CD4-positive, alpha-beta T cell (primary cell): ENCODE measurements at places on chromosomes 6 and 20. TPM values are rescaled to one million over a fixed set of nuclear protein-coding genes. Genes with fewer than 3 reads are reported as not detected.
A peak's percentile ranks its signal among the peaks of the same experiment; 100 is the strongest.

Gene HS3ST5
- not detected for total RNA-seq

Gene NRN1
- not detected for total RNA-seq

Gene PKHD1
- 0.03 TPM for total RNA-seq

Gene TNFRSF6B
- 2.5 TPM for total RNA-seq

Gene IBTK
- 11.2 TPM for total RNA-seq

Gene RIPOR2
- total RNA-seq, result 123 TPM

Gene COL9A3
- not detected for total RNA-seq

Gene WFDC2
- not detected for total RNA-seq

Gene SPDEF
- 0.17 TPM for total RNA-seq

Gene TMEM244
- not detected for total RNA-seq

Gene HRH3
- total RNA-seq, result not detected

Gene SLC16A10
- total RNA-seq, result 13.4 TPM

DNA sequence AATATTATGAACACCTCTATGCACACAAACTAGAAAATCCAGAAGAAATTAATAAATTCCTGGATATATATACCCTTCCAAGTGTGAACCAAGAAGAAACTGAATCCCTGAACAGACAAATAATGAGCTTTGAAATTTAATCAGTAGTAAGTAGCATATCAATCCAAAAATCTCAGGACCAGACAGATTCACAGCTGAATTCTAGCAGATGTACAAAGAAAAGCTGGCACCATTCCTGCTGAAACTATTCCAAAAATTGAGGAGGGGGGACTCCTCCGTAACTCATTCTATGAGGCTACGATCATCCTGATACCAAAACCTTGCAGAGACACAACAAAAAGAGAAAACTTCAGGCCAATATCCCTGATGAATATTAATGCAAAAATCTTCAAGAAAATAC is 67.0 kb upstream of the PDE7B start:
- H3K27ac ChIP-seq, result no peak overlapping the region
- no peak for DNase-seq
- H3K27me3 ChIP-seq, result no peaks in the 10 kb centered on the region
- H3K36me3 ChIP-seq, result no peaks in the 10 kb centered on the region
- no peak overlapping the region for H3K4me3 ChIP-seq

DNA sequence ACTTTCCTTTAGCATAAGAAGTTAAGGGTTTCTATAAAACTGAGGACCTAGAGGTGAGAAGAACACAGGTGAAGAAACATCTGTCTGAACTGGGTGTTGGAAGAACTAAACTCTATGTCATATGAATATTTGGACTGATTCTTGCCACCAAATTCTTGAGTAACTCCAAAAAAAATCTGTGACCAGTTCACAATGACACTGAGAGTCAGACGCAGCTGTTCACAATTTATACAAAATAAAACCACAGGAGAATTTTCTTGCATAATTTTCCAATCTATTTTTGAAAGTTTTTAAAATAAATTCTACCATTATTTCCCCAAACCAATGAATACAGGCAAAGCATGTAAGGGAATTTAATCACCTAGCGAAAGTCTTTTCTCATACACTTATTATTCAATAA is 148.1 kb upstream of the TCF21 start:
- H3K27ac ChIP-seq, result no peak overlapping the region
- no peak for DNase-seq
- H3K4me1 ChIP-seq, result no peaks in the 10 kb centered on the region
- no peaks in the 10 kb centered on the region for H3K36me3 ChIP-seq
- H3K27me3 ChIP-seq, result no peaks in the 10 kb centered on the region
- H3K4me3 ChIP-seq, result no peak overlapping the region

GRCh38 chr6:141251286-141251685 is 881.4 kb upstream of the GJE1 start:
- DNase-seq, result no peak
- H3K36me3 ChIP-seq, result no peaks in the 10 kb centered on the region
- H3K4me3 ChIP-seq, result no peak overlapping the region
- H3K27me3 ChIP-seq, result no peaks in the 10 kb centered on the region

DNA sequence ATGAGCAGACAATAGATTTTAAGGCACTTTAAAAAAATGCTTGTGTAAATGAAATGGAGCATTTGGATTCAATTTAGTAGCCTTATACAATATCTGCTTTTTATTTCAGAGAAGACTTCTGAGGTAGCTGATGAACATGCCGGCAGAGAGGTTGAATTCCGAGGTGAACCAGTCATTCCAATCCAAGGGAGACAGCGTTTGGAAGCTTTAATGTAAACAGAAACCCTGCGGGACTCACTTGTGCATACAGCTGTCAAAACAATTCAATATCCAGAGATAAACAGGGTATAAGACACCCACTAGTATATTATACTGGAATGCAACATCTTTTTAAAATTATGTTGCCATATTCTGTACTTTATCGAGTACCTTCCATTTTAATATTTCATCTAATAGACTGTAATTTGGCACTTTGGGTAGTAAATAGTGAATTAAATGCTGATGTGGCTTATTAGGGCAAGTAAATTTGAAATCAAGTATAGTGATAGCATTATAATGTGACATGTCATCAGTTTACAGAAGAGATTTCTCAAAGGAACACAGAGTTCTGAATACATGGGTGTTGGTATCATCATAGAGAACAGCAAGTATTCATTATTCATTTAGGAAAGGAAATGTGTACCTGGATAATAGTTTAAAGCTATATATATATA is 347.7 kb downstream of the PRKN start:
- no peak overlapping the region for H3K27ac ChIP-seq
- no peak for DNase-seq
- no peaks in the 10 kb centered on the region for H3K36me3 ChIP-seq
- H3K27me3 ChIP-seq, result no peaks in the 10 kb centered on the region

GRCh38 chr6:28816909-28817807 is 106.6 kb downstream of the TRIM27 start:
- no peak for DNase-seq
- peaks cover 8% of the 10 kb centered on the region for H3K4me1 ChIP-seq
- H3K27ac ChIP-seq, result no peak overlapping the region

DNA sequence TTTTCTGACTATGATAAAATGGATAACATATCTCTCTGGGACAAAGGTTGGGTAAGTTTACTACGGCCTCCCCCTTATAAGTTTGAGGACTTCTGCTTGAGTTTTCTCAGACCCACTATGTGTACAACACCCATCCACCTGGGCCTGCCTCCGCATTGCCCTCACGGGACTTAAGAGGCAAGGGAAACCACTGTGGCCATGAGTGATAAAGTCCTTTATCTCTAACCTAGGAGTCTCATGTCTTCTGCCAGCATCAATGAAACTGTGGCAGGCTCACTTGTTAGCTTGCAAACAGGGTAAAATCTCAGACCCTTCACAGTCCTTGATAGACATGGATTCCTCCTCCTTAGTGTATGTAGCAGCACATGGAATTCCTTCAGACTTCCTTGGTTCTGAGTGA is 173.4 kb upstream of the MYLIP start:
- peaks cover 4% of the 10 kb centered on the region for H3K4me1 ChIP-seq
- no peaks in the 10 kb centered on the region for H3K27me3 ChIP-seq
- no peak for DNase-seq
- no peak overlapping the region for H3K4me3 ChIP-seq
- no peak overlapping the region for H3K27ac ChIP-seq

GRCh38 chr20:22341508-22341907 is 242.9 kb downstream of the FOXA2 start:
- H3K36me3 ChIP-seq, result no peaks in the 10 kb centered on the region
- H3K27me3 ChIP-seq, result no peaks in the 10 kb centered on the region
- no peak overlapping the region for H3K27ac ChIP-seq
- no peak overlapping the region for H3K4me3 ChIP-seq
- no peaks in the 10 kb centered on the region for H3K4me1 ChIP-seq
- DNase-seq, result no peak

DNA sequence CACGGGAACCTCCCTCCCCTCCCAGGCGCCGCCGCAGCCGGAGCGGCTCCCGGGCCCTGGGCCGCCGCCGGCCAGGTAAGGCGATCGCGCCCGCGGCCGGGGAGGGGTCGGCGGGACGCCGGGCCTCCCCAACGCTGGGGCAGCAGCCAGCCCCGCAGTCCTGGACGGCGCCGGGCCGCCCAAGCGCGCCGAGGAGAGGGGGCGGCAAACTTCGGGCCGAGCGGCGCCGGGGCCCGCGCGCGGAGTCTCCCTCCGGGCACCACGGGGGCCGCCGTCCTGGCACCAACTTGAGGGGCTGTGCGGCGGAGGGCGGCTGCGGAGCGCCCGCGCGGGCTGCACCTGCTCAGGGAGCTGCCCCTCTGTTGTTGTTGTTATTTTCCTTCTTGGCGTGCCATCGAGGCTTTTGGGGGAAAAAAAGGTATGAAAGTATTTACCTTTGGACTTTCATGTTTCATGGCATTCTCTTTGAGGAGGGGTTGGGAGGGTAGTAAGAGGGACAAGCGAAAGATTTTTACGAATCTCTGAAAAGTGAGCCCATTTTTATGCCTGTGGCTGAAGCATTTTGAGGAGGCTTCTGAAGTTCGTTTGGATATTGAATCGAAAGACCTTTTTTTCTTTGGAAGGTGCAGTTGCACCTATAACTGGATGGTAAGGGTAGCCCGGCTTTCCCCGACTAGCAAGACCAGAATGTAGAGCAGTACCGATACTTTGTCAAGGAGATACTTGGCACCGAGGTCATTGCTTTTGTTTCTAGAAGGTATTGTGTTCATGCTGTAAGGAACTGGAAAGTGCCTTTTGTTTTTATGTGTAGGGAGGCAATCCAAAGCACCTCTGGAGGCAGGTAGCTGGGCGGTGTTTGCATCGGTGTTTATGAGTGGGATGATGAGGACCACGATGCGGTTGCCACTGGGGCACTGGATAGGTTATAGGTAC is at the start of gene RNF182:
RNF182 (plus strand) TSS at position 4 of the 933 bp plus-strand sequence. CDS start 52,168 bp downstream, outside the sequence.
- no peak for DNase-seq
- H3K36me3 ChIP-seq, result no peaks in the 10 kb centered on the region
- peak within 1 kb of the TSS; percentile 49 for H3K4me3 ChIP-seq
- H3K27ac ChIP-seq, result no peak within 1 kb of the TSS

- H3K27ac ChIP-seq, result no peak overlapping the region
- no peak for DNase-seq
- no peak overlapping the region for H3K4me3 ChIP-seq
- H3K36me3 ChIP-seq, result no peaks in the 10 kb centered on the region
- H3K27me3 ChIP-seq, result no peaks in the 10 kb centered on the region
Measured at GRCh38 chr6:34315780-34316179, 67.0 kb upstream of the SMIM29 start.

- H3K27ac ChIP-seq, result no peak overlapping the region
- peaks cover 15% of the 10 kb centered on the region for H3K4me1 ChIP-seq
- no peak for DNase-seq
Measured at GRCh38 chr6:35634316-35634715, 54.4 kb downstream of the FKBP5 start.

DNA sequence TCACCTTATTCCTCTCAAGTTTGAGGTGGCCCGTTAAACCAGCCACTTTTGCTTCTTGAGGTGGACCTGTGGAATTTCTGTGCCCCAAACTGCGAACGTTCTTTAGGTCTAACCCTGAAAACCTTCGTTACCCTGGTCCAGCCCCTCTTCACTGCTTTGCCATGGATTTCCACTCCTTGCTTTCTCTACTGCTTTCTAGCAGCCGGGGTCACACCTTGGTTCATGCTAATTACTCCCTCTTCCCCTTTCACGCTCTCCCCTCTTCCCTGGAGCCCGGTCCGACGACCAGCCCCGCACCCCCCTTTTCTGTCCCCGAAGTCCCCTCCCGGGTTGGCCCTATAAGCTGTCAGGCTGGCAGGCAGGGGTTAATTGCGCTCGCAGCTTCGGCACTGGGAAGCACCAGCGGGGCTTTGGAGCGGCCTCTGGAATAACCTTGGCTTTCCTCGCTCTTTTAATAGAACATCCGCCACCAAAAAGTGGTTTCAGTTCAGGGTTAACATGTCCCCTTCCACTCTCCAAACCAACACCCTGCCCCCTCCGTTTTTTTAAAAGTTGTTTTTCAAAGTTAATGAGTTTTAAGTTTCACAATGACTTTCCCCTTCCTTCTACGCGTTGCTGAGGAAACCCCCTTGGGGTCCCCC is 1.4 kb upstream of the HIVEP1 start:
- H3K27ac ChIP-seq, result peak overlapping the region; percentile 97
- H3K4me1 ChIP-seq, result peaks cover 28% of the 10 kb centered on the region
- no peaks in the 10 kb centered on the region for H3K27me3 ChIP-seq

GRCh38 chr6:166904101-166904746 is 52.1 kb downstream of the RNASET2 start:
- DNase-seq, result no peak
- no peak overlapping the region for H3K27ac ChIP-seq
- peaks cover 20% of the 10 kb centered on the region for H3K4me1 ChIP-seq

- no peaks in the 10 kb centered on the region for H3K4me1 ChIP-seq
- H3K36me3 ChIP-seq, result peaks cover 22% of the 10 kb centered on the region
- H3K27ac ChIP-seq, result no peak overlapping the region
Measured at GRCh38 chr6:118509009-118509617, 39.0 kb upstream of the PLN start.

DNA sequence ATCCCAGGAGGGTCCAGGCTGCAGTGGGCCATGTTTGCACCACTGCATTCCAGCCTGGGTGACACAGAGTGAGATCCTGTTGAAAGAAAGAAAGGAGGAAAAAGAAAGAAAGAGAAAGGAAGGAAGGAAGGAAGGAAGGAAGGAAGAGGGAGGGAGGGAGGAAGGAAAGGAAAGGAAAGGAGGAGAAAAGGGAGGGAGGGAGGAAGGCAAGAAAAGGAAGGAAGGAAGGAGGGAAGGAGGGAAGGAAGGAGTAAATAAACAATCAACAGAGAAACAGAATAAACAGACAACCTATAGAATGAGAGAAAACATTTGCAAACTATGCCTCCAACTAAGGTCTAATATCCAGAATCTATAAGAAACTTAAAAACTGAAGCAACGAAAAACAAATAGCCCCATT is 11.6 kb upstream of the PHACTR1 start:
- H3K4me1 ChIP-seq, result no peaks in the 10 kb centered on the region
- H3K27me3 ChIP-seq, result peaks cover 13% of the 10 kb centered on the region
- H3K27ac ChIP-seq, result no peak overlapping the region
- no peaks in the 10 kb centered on the region for H3K36me3 ChIP-seq
- no peak for DNase-seq
- no peak overlapping the region for H3K4me3 ChIP-seq

DNA sequence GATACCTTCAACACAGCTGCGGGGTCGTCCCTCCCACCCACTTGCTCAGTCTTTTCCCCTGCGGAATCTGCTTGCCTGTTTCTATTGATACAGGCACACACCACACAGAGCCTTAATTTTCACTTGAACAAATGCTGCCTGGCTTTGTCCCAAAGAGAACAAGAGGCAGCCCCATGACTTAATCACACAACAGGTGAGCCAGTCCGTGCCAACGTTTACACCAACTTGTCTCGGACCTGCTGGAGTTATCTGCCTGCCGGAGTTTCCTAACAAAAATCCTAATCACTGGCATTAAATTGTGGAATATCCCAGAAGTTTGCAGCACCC is 186.8 kb upstream of the RREB1 start:
- no peak overlapping the region for H3K4me3 ChIP-seq
- H3K27ac ChIP-seq, result no peak overlapping the region
- H3K36me3 ChIP-seq, result no peaks in the 10 kb centered on the region
- DNase-seq, result no peak
- H3K27me3 ChIP-seq, result no peaks in the 10 kb centered on the region
